ENCODE measurements at places on chromosomes 4 and X.

- no peak for DNase-seq
Measured at GRCh38 chrX:8504451-8504850, 39.8 kb downstream of the VCX3B start.

GRCh38 chr4:186240848-186241491 is 13.7 kb downstream of the KLKB1 start:
- DNase-seq: no peak

- DNase-seq: no peak
Measured at GRCh38 chr4:126071346-126072333, 756.9 kb downstream of the FAT4 start.

DNA sequence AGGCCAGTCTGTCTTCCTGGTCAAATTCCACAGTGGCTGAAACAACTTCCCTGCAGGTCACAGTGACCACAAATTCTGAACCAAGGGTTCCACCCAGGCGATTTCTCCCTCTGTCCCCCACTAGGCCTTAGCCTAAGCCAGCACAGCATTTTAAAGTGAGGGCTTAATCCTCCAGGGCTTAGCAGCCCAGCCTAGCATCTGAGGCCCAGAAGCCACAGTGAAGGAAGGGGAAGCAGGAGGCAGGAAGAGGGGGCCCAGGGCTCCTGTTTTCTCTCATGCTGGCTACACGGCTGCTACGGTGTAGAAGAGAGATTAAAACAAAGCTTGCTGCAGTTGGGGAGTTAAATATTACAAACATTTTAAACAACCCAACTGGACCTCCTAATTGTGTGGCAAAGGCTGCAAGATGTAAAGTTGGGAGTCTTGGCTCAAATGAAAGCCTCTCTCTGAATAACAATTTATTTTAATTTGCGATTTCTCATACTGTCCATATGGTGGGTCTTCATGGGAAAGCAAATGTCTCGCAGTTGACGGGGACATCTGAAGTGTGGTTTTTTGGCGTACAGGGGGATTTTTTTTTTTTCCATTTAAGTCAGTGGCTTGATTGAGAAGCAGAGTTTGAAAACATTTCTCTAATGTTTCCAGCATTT is 170.8 kb upstream of the RAI2 start:
- DNase-seq: no peak

DNA sequence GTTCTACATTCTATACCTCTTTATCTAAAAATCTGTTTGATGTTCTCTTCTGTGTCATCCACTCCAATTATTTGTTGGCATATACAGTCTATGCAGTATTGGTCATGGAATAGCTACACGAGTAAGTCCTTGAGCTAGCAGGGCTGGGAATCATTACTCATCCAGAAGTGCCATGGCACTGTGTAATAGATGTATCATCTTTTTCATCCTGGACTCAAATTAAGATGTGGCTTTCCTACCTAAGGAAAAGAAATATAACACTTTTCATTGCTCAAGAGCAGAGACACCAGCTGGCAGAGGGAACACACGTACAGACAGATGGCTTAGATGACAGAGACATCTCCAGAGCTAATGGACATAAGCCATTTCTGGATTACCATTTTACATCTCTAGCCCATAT is 159.8 kb downstream of the FAM13A start:
- DNase-seq: no peak

DNA sequence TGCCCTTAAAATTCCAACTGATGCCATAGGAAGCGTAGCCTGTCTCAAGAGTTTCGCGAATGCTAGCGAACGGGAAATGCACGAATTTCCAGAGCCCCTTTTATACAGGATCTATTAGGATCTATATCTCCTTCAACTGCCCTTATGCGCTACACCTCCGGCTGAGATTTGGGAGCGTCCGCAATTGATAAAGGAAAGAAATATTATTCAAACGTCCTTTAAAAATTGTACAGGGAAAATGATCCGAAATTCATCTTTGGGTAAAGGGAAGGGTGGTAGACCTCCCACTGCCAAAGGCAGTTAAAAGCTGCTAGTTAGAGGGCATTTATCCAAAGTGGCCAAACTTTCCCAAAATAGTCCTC is 609 bp downstream of the NR3C2 start:
- DNase-seq: no peak

GRCh38 chrX:123188081-123188480 is 4.0 kb downstream of the GRIA3 start:
- no peak for DNase-seq

GRCh38 chr4:183402771-183403170 is 41.7 kb upstream of the CDKN2AIP start:
- no peak for DNase-seq

GRCh38 chrX:124045109-124045508 is 83.6 kb downstream of the STAG2 start:
- DNase-seq: no peak

- DNase-seq: no peak
Measured at GRCh38 chr4:6137027-6137746, 63.2 kb downstream of the JAKMIP1 start.

GRCh38 chr4:28313729-28314713 is 1453.4 kb downstream of the STIM2 start:
- no peak for DNase-seq

- no peak for DNase-seq
Measured at GRCh38 chr4:124426279-124426678, 286.3 kb downstream of the ANKRD50 start.

- DNase-seq: no peak
Measured at GRCh38 chrX:140317462-140317861, 187.4 kb downstream of the SOX3 start.

DNA sequence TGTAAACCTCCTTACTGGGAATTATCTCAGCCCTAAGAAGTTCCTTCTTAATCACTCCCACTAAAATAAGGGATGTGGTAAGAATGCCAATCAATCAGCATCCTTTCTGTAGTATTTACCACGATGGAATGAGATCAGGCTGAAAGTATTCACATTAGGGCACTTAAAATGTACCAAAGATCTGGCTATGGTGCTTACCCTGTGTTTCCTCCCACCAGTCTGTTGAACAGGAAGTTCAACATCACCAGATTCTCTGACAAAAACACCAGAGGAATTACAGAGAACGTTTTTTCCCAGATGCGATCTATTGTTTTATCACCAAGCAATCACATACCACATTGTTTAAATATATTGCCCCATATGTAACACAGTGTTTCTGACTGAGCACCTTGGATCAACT is 2.1 kb upstream of the CLCN3 start:
- DNase-seq: no peak

DNA sequence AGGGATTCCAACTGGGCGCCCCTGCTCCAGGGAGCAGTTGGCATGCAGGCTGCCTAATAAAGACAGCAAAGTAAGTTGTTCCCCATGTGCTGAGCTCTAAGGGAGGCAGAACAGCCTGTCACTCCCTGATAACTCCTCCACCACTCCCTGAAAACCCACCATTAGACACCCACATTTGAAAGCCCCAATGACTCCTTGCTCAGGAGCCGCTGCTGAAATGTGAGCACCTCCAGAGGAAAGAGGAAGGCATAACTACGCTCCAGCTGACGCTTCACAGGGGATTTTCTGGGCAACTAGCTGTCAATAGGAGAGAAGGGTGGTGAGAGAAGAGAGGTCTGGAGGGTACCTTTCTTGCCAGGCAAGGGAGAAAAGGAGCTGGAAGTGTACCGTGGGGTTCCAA is 62.5 kb downstream of the NPY1R start:
- DNase-seq: no peak

DNA sequence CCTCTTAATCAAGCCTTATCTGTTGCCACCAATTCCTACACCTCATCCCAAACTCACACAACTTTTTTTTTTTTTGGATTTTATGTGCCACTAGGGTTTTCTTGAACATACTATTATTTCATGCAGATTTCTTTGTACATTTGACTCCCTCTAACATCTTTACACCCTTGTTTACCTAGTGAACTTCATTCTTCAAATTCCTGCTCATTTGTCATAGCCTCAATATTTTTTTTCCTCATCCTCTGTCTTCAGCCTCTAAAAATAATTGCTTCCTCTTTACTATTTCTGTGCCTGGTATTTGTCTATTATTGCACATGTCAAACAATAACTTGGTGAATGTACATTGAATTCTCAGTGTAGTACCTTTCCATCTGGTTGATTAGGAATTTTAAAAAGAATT is 22.0 kb downstream of the NBDY start:
- no peak for DNase-seq

GRCh38 chr4:175656649-175657048 is 155.4 kb downstream of the GPM6A start:
- DNase-seq: no peak

- no peak for DNase-seq
Measured at GRCh38 chr4:111596491-111596890, 548.8 kb upstream of the FAM241A start.

GRCh38 chr4:169279108-169279507 is 8.4 kb upstream of the SH3RF1 start:
- no peak for DNase-seq

DNA sequence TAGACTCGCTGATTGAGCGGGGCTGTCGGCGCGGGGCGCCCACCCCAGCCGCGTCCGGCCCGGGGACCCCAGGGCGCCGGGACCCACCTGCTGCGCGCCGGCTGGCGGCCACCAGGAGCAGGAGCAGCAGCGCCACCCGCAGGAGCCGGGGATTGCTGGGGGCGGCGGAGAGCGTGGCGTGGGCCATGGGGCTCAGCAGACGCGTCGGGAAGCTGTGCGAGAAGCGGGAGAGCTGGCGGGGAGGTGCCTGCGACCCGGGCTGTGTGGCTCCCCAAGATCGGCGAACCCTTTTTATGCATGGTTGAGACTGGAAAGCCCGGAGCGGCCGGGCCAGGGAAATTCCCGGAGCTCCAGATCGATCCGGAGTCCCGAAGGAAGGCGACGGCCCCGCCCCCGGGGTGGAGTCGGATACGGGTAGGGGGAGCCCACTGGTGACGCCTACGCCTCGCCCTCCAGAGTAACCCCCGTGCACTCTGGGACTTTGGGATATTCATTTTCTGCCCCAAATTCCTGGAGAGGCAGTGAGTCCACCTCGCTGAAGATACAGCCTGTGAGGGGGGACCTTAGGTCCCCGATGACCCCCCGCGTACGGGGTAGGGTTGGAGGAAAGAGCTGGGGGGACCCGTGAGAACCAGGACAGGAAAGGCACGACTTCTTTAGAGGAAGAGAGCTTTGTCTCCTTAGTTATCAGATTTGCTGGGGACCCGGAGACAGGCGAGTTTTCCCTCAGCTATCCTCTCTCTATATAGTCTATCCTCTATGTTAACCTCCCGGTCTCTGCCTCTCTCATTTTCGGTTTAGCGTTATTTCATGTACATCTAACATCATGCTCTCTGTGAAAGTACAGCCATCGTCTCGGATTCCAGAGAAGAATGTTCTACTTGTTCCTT is at the start of gene CXCL3:
CXCL3 (minus strand) TSS at position 265 of the 890 bp plus-strand sequence; CDS start at position 187, 78 bp downstream.
- DNase-seq: no peak

GRCh38 chr4:183591301-183591700 is 67.7 kb downstream of the RWDD4 start:
- no peak for DNase-seq

- DNase-seq: peak; percentile 56
Measured at GRCh38 chrX:153724252-153725038, at the start of the genes ABCD1 and BCAP31. Gene ABCD1, plus strand, starts transcription at chrX:153724856. Its CDS starts 411 bp downstream, at chrX:153725267. Gene BCAP31, minus strand, starts transcription at chrX:153724387. Its CDS starts 1,143 bp downstream, at chrX:153723244.

DNA sequence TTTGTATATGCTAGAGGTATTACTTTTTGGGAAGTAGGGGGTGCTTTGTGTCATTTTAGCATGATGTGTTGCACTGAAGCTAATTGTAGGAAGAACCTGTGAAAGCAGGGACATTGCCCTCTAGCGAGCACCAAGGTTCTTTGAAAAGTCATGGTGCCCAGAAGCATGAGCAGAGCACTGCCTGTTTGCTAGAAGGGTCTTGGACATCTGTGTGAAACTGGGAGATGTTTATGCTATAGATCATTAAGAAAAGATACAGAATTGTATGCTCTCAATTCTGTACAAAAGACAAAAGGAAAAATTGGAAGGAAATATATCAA is 14.7 kb downstream of the GRPR start:
- no peak for DNase-seq

DNA sequence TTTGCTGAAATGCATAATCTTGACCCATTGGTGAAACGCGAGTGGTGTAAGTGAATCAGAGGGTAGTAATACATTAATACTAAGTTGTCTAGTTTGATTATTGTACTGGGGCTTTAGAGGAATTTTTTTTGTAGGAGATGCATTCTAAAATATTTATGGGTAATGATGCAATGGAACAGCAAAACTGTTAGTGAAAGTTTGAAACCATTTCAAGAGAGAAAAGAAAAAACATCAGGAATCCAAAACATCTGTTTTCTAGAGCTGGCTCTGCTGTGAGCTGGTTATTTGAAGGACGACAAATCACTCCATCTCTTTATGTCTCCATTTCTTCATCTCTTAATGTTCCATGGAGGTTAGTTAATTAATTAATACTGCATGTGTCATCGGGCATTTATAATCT is 351.9 kb upstream of the FAT1 start:
- DNase-seq: no peak

DNA sequence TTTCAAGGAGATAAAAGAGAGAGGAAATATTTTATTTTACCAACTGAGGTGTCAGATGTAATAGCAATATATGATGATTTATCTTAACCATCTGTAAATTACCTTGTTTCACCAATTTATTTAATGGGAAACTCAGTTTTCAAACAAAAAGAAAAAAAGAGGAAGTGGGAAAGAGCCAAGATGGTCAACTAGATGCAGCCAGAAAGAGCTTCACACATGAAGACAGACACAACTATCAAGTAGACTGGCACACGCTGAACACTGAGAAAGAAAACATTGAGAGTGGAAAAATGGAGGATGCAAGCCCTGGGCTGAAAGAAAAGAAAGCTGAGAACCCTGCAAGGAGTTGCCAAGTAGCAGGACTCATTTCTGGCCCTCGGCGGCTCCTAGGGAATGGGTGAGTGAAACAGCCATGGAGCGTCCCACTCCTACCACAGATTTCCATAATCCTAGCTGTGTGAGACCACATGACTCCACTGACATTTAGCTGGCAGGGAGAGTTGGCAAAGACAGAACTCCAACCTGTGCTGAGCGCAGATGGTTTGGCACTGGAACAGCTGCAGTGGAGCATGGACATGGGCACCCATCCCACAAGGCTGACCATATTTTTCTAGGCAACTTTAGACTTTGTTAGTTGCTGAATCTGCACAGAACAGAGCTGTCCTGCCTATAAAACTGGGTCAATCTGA is 409.3 kb downstream of the FAM47B start:
- DNase-seq: no peak

DNA sequence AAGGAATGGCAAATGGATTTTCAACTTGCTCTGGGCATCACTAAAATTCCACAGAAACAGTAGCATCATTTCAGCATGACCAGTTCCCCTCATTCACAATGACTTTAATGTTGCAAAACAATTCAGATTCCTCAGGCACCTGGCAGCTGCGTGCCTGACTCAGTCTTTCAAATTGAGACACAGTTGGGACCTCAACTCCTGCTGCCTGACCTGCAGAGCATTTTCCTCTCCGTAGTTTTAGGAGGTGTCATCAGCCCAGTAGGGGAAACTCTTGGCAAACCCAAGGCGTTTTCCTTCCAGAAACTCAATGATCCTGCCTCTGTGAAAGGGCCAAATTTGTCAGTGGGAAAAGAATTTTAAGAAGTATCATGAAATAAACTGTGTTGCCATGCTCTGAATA is 388.9 kb downstream of the SPRY1 start:
- DNase-seq: no peak

GRCh38 chr4:36081185-36081584 is 163.1 kb downstream of the ARAP2 start:
- DNase-seq: no peak

GRCh38 chrX:53018627-53019026 is 30.0 kb upstream of the GPR173 start:
- no peak for DNase-seq
